ENCODE measurements at places on chromosomes 3 and 15. TPM values are rescaled to one million over a fixed set of nuclear protein-coding genes. Genes with fewer than 3 reads are reported as not detected.

DNA sequence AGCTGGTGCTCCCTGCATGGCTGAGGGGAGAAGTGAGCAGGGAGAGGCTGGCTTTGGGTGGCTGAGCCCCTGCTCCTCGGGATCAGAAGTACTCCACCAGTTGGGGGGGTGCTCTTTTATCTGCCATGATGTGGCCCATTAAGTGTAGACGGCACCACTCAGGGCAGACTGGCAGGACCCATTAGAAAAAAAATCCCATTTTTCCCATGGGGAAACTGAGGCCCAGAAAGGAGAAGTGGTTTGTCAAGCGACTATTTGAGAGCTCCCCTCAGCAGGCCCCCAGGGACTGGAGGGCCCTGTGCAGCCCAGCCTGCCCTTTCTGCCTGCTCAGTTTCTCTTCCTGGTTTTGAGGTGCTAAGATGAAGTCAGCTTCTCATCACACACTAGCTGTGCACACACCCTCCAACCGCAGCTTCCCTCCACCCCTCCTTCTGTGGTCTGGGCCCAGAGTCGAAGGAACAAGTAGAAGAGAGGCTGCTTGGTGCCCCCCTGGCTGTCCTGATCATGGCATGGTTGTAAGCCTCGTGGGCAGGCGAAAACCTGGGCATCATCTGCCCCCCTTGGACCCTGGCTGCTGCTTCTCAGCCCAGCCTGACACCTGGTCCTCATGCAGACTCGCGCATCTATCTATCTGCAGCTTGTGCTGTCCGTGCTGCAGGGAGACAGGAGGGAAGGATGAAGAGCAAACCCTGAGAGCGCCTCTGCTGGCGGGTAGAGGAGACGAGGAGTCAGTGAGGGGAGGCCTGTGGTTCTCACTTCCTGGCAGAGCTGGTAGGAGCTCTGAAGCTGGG is 5.6 kb downstream of the CSK start:
- peak; percentile 58 for DNase-seq

GRCh38 chr3:167467848-167468611 is 5.8 kb downstream of the SERPINI2 start:
- DNase-seq = no peak

GRCh38 chr15:76260246-76260938 is 50.9 kb downstream of the ETFA start:
- DNase-seq = no peak

DNA sequence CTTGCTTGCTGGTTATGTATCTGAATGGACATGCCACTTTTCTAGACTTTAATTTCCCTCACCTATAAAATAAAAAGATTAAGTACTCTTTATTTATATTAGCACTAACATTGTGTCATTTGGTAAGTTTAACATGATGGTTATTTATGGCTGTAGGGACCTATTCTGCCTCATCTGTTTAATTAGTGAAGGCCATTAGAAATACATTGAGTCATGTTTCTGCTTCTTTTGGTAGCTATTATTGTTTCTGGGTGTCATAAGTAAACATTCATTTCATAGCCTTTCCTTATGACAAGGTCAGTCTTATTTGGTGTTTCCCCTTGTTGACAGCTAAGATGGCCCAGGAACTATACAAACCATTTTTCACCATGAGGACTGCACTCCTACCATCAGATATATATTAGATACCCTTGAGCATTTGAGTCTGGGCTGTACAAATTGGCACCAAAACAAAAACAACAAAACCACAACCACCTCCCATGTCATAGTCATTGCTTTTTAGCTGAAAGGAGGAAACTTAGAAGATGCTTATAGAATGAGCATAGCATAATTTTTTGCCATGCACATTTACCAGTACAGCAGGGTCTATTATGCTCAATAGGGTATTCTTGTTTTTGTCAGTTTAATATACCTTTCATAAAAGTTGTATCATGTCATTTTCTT is 39.3 kb downstream of the SRP14 start:
- peak; percentile 11 for DNase-seq

DNA sequence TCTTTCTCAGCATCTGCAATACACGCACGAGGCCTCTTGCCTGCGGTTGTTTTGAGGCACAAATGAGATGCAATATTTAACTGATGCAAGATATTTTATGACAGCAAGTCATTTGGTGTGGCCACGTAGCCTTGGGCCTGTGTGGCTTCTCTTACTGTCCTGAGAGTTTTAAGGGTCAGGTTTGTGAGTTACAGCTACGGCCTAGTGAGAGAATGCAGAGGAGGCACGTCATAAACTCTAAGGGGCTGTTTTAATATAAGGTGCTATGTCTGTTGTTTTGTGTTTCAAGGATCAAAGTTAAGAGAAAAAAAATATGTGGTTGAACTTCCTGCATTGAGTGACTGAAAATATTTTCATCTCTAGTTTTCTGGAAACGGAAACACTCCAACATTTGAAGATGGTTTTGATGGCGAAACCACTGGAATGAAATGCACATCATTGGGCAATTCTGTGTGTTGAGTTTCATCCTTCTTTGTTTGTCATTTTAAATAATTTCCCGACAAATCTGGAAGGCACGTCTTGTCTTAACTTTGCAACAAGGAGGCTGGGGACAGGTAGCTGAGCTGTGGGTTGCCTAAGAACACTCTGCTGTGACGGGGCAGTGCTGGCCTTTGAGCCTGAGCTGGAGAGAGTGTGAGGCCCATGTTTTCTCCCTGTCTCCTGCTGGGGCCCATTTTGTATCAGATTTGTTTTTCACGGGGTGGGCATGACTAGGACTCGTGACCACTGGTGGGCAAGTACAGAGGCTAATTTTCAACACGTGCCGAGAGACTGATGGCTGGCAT is 5.1 kb downstream of the APBA2 start:
- no peak for DNase-seq

The IL17RD gene
- total RNA-seq = 0.51 TPM

DNA sequence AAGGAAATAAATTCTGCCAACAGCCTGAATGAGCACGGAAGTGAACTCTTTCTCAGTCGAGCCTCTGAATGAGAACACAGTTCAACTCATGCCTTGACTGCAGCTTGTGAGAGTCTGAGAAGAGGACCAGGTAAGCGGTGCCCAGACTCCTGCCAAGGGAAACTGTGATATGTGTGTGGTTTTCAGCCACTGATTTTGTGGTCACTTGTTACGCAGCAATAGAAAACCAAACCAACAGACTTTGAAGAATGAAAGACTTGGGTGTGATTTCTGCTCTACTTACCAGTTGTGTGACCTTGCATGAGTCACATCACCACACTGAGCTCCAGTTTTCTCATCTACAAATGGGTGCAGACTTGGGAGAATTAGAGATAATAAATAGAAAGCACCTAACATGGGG is 30.6 kb upstream of the FAM107A start:
- DNase-seq = no peak

The MYO1E gene
- 226 TPM for total RNA-seq

The CYP8B1 gene
- total RNA-seq = not detected

The WDR76 gene
- total RNA-seq = 17.8 TPM

DNA sequence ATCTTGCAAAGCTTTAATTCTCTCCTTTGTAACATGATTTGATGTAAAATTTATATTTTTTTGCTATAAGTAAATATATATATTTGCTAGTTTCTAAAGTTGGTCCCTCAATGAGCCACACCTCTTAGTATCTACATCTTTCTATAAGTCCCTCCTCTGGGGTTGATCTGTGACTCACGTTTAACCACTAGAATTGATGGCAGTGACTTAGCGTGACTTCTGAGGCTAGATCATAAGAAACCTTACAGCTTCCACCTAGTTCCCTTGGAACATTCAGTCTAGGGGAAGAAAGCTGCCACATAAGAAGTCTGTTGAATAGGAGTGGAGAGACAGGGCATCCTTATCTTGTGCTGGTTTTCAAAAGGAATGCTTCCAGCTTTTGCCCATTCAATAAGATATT is 56.6 kb upstream of the TNIK start:
- no peak for DNase-seq

The CPB1 gene
- total RNA-seq = not detected

DNA sequence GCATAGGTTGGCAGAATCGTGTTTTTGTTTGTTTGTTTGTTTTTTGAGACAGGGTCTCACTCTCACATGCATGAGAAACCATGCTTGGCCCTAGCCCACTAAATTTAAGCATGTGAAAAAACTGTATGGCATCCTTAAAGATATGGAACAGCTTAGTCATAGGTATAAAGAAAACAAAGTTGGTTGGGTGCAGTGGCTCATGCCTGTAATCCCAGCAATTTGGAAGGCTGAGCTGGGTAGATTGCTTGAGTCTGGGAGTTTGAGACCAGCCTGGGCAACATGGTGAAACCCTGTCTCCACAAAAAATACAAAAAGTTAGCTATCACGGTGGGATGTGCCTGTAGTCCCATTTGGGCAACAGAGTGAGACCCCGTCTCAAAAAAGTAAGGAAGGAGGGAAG is 25.2 kb downstream of the EXD1 start:
- no peak for DNase-seq

GRCh38 chr15:67170143-67170925 is 84.1 kb downstream of the AAGAB start:
- DNase-seq = no peak

DNA sequence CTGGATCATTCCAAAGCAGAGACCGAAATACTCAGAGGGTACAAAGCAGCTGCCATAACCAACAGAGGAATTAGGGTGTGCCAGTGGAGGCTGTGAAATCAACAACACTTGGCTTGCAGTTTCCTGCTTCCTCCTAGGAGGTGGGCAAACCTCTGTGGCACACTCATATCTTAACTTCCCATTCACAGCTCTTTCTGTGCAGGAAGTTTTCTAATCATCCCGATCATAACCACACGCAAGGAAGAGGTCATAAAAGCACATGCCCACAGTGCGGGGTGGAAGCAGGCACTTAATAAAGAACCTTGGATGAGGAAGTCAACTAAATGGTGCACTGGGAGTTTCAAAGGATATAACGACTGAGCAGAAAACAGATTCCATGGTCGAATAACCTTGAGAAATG is 5.1 kb downstream of the SCAMP2 start:
- peak; percentile 59 for DNase-seq

DNA sequence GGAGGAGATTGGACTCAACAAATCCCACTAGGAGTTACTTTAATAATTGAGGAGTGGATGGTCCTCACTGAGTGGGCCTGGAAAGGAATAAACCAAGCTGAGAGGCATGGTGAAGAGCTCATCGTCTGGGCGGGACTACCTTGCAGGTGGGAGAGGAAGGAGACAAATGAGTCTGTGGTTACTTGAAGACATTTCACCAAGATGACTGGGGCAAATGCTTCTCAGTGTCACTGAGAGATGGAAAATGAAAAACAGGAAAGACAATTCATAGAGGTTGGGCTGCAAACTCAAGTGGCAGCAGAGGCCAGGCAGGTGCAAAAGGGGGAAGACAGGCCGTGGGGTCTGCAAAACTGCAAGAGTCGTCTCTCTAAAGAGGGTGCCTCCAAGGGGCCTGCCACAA is 1.5 kb upstream of the ARHGAP31 start:
- no peak for DNase-seq

The AADAC gene
- total RNA-seq = 0.19 TPM

The TERC gene
- total RNA-seq = 446 TPM

- no peak for DNase-seq
Observed at GRCh38 chr15:81843226-81843625, 202.6 kb downstream of the MEX3B start.

The CASR gene
- not detected for total RNA-seq

DNA sequence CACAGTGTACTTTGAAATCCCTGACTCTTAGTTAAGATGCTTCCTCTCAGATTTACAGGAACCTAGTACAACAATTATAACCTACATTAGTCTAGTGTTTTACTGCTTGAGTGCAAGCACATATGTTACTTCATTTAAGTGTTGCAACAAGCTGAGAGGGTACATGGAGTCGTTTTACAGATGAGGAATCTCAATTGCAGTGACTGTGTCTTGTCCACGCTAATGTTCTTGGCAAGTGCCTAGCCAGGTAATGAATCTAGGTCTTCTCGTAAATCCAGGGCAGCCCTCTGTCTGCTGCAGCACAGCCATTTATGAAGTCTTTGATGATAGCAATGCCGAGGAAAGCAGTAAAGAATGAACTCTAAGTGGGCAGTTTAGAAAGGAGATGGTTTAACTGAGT is 384.4 kb upstream of the ARPP21 start:
- DNase-seq = no peak

DNA sequence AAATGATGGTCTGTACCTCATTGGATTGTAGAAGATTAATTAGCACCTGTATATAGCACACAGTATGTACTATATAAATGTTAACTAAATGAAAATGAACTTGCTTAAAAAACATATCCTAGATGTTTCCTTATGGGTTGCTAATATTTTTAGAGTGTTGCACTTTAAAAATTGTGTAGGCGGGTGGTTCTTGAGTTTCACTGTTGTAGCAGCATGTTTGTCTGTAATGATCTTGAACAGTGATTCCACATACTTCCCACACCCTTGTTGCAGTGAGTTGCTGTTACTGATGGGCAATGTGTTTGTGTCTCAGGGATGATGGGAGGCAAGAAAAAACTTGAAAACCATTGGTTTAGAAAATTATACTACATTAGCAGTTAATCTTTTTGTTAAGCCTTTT is 22.0 kb downstream of the USP3 start:
- no peak for DNase-seq

The CHL1 gene
- 0.09 TPM for total RNA-seq

GRCh38 chr15:89085289-89085926 is 2.8 kb upstream of the ABHD2 start:
- no peak for DNase-seq

The SACM1L gene
- 48.5 TPM for total RNA-seq

DNA sequence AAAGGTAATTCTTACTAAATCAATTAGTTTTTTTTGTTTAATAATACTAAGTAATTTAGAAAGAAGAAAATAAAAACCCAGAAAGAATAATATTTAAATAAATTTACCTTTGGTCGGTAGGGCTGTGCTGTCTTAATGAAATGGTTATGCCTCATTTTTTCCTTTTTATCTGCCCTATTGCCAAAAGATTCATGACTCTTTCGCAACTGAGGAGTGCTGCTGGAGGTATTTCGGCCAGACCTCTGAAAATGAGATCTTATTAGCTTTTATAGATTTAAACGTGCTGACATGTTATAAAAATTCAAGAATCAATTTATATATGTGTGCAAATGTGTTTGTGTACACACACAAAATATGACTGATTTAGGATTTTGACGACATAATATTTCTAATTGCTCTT is 67.1 kb upstream of the USP50 start:
- no peak for DNase-seq

GRCh38 chr3:106745344-106746168 is 631.7 kb upstream of the CCDC54 start:
- DNase-seq = peak; percentile 87

DNA sequence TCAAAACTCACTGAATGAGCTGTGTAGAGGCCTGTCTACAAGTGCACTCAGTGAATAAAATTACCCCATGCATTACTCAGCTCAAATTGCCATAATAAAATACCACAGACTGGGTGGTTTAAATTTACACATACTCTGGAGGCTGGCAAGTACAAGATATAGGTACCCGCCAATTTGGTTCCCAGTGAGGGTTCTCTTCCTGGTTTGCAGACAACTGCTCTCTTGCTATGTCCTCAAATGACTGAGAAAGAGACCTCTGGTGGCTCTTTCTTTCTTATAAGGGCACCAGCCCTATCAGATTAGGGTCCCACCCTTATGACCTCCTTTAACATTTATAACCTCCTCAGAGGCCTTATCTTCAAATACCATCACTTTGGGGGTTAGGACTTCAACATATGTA is 237.0 kb downstream of the CPNE4 start:
- DNase-seq = no peak

GRCh38 chr3:142543307-142543706 is 35.2 kb downstream of the ATR start:
- DNase-seq = no peak

All from dermis blood vessel endothelial cell (primary cell).